Stimulated activated CD8-positive, alpha-beta memory T cell treated with anti-CD3 and anti-CD28 coated beads, Interleukin-2, amount 100 ng/mL, for 1 hour (primary cell): ENCODE measurements at places on chromosomes 5 and 9.

- DNase-seq, result no peak
Observed at GRCh38 chr9:16304301-16304700, 566.2 kb downstream of the BNC2 start.

GRCh38 chr5:76808141-76808691 lies 10.6 kb upstream of the F2RL1 start:
- no peak for DNase-seq

DNA sequence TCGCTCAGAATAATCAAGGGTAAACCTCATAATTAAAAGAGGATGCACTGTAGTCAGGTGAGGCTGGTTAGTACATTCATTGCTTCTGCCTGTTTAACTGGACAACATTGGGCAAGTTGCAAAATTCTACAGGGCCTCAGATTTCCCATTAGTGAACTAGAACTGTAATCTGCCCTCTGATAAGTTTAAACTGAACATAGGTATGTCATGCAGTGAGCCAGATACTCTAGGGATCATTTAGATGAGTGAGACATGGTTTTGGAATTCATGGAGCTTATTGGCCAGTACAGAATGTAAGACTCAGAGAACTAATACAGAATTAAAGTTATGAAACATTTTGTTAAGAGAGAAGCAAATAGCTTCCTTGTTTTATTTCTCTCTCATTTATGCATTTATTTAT lies 35.9 kb downstream of the RNF44 start:
- no peak for DNase-seq

GRCh38 chr9:8863886-8864544 lies 1064.4 kb upstream of the DMAC1 start:
- no peak for DNase-seq

- DNase-seq, result no peak
Observed at GRCh38 chr5:76546497-76547102, 76.6 kb downstream of the F2RL2 start.

DNA sequence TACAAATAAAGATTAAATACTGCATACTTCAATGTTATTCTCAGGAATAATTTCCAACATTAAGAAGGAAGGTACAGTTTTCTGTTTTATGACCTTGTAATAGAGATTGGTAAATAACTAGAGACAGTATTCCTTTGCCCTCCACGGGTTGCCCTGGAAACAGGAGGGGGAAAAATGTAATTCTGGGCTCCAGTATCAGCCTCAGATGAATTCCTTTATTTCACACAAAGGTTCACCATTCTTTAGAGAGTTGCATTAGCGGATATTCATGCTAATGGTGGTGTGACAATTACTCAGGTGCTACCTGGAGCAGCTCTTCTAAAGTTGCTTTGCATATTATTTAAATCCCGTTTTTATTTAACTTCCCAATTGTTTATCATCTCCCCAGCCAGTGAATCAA lies 42.6 kb downstream of the CETN3 start:
- no peak for DNase-seq
